Uterine smooth muscle cell (primary cell): ENCODE measurements at places on chromosomes 4 and X. TPM values are rescaled to one million over a fixed set of nuclear protein-coding genes. Genes with fewer than 3 reads are reported as not detected.

Gene TMEM150C
- total RNA-seq = 0.44 and 2.9 TPM in 2 replicates

Gene MAGEA6
- not detected in 2 replicates for total RNA-seq

Gene CYTL1
- total RNA-seq = 0.12 TPM in 1 of 2 replicates, not detected in the other

Gene SLC34A2
- not detected in 2 replicates for total RNA-seq

Gene DNAAF6
- not detected in 2 replicates for total RNA-seq

Gene FAM9B
- total RNA-seq = not detected in 2 replicates

Gene ZNF732
- total RNA-seq = 0.12 and 0.66 TPM in 2 replicates

Gene JAKMIP1
- total RNA-seq = 0.12 TPM in 1 of 2 replicates, not detected in the other

Gene RENBP
- total RNA-seq = 1.4 and 2.0 TPM in 2 replicates

Gene RS1
- total RNA-seq = not detected in 2 replicates

Gene REELD1
- total RNA-seq = not detected in 2 replicates

Gene ESX1
- total RNA-seq = 0.12 TPM in 1 of 2 replicates, not detected in the other

Gene DMD
- 3.9 and 4.4 TPM in 2 replicates for total RNA-seq

Gene NDUFC1
- total RNA-seq = 27.2 and 29.1 TPM in 2 replicates

Gene DGKQ
- total RNA-seq = 19.7 and 25.6 TPM in 2 replicates

Gene MTNR1A
- total RNA-seq = not detected in 2 replicates

Gene CFAP99
- total RNA-seq = not detected in 2 replicates

Gene CCDC120
- total RNA-seq = 0.11 and 0.37 TPM in 2 replicates

Gene RBMXL3
- total RNA-seq = not detected in 2 replicates

Gene GABRG1
- not detected in 2 replicates for total RNA-seq

Gene HSFX2
- total RNA-seq = not detected in 2 replicates

Gene CC2D2A
- 20.5 and 22.5 TPM in 2 replicates for total RNA-seq

Gene NALF2
- total RNA-seq = not detected in 2 replicates

Gene RASGEF1B
- total RNA-seq = 1.1 and 1.2 TPM in 2 replicates
